HEK293T (cell line): ENCODE measurements at places on chromosomes 5 and 9.

DNA sequence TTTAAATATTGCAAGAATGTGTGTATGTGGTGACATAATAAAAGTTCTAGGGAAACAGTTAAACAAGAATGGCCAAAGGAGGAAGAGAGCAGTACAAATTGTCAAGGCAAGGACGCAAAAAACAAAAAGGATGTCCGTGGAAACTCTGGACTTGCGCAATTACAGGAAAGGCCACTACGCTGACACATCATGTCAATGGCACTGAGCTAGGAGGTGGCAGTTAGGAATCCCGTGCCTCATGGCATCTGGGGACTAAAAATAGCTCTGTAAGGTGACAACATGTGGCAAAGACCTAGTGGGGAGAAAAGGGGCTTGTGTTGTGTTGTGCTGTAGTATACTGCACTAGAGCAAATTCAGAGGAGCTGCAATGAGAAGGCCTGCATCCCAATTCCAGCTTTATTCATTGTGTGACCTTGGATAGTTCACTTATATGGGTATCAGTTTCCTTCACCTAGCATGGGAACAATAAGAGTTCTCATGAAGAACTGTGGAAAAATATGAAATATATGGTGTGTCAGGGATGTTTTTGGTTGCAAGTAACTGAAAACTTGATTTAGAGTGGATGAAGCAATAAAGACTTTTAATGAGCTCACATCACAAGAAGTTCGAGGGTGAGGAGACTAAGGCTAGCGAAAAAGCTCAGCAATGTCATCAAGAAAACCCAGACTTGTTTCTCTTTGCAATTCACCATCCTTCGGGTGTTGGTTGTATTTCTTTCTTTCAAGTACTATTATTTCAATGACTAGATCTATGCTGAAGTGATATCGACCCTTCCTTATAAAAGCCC, 124.1 kb upstream of the STC2 start:
- no peak for DNase-seq

GRCh38 chr5:55411876-55412275, 104.1 kb downstream of the MTREX start:
- DNase-seq = no peak

- peak; percentile 28 for DNase-seq
These were observed 275.1 kb downstream of the SLF1 start for GRCh38 chr5:94893412-94894135.

DNA sequence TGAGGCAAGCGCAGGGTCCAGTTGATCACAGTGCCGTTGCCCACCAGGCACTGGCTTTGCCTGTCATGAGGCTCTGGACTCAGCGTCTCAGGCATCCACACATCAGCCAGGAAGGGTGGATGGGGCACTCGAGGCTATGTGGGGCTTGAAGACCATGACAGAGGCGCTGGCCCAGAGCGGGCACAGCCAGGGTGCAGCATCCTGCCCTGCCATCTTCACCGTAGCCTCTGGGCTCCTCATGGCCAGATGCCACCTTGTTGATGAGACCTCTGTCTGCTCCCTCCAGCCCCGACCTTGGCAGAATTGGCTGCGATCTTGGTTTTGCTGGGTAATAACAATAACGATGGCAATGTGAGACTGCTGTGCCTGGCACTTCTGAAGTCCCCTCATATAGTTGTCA, 404.2 kb upstream of the IRX2 start:
- no peak for DNase-seq

GRCh38 chr5:167951116-167951515, 340.3 kb upstream of the WWC1 start:
- DNase-seq = no peak
